Jurkat, Clone E6-1 (cell line): ENCODE measurements at places on chromosomes 4 and X.

- DNase-seq, result no peak
Measured at GRCh38 chr4:123520325-123520724, 123.7 kb downstream of the SPRY1 start.

GRCh38 chr4:181692965-181693364 lies 550.2 kb upstream of the TENM3 start:
- no peak for DNase-seq

- DNase-seq, result no peak
Measured at GRCh38 chrX:117429501-117429900, 687.1 kb downstream of the KLHL13 start.

DNA sequence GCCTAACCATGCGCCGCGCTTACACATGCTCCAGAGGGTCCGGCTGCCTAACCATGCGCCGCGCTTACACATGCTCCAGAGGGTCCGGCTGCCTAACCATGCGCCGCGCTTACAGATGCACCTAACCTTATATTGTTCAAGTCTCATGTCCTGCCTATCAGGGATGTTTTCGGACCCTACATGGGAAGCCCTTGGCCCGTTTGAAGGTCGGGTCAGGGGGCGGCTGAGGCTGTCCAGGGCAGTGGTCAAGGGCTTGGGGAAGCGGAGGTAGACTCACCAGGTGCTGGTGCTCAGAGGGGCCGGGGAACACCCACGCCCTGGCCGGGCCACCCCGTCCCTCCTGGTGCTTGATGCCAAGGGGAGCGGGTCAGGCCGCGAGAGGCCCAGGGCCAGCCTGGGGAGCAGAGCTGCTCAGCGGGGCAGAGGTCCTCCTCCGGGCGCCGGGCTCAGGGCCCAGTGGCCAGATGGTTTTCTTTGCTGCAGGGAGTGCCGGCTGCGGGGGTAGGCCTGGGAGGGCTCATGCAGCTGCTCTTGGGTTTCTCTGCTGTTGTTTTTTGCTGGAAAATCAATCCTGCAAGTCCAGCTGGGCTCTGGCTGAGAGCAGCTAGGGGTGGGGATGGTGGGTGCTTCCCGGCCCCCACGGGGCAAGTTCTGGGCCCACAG lies 35.4 kb upstream of the SPON2 start:
- no peak for DNase-seq

DNA sequence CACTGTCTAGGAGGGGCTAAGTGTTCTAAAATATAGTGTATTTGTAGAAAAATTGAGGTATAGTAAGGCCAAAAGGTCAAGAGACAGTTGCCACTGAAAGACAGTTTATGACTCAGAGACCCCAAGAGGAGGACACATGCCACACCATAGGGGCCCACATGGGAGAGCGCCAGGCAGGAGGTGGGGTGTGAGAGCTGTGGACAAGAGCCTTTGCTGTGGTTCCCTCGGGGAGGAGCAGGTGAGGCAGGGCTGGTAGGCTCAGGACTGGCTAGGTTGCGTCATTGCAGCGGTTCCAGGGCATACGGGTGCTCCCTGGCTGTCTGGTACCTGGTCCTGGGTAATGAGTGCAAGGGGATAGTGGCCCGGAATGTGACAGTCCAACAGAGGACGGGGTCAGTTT lies 37.6 kb downstream of the CCNQ start:
- no peak for DNase-seq

- no peak for DNase-seq
Measured at GRCh38 chr4:155450676-155451075, 73.9 kb upstream of the MAP9 start.

- DNase-seq, result no peak
Measured at GRCh38 chr4:139672732-139673131, 7.1 kb downstream of the MGST2 start.

- no peak for DNase-seq
Measured at GRCh38 chrX:39983715-39984114, 114.0 kb downstream of the BCOR start.

DNA sequence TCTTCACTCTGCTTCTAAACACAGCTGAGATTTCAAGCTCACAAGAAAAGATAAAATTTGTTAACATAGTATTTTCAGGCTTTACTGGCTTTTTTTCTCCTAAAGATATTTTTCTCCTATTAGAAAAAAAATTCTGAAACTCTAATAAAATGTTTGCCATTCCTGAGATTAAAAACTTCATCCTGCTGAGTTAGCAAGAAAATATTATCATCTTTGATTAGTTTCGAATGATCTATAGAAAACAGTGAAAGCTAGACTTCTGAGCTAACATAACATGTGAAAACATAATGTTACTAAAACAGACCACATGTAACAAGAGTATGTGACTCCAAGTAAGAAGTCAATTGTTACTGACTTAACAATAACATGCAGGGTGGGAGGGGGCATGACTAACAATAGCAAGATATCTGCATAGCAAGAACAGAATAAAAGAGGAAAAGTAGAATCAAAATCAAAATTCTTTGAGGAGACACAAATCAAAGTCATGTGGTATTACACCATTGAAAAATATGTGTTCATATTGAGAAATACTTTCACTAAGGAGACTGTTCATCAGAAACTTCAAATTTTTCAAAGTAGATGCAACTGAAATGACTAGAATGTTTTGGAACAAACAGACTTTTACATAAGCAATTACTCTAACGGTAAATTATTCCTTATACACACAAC lies 14.5 kb downstream of the TBCK start:
- no peak for DNase-seq

DNA sequence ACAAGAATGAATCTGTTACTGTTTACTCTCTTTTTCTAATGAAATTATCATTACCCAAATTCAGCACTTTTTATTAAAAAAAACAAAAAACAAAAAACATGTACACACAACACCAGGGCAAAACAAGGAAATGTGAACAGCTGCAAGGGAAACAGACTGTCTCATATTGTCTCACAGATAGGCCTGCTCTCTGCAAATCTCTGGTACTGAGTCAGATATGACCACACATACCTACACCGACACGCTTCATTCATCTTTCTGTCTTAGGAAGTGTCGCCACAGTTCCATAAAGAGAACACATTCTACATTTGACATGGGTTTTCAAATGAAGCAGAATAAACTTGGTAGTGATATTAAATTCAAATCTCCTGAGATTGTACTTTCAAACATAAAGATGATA lies 92.2 kb upstream of the GPR34 start:
- DNase-seq, result no peak

DNA sequence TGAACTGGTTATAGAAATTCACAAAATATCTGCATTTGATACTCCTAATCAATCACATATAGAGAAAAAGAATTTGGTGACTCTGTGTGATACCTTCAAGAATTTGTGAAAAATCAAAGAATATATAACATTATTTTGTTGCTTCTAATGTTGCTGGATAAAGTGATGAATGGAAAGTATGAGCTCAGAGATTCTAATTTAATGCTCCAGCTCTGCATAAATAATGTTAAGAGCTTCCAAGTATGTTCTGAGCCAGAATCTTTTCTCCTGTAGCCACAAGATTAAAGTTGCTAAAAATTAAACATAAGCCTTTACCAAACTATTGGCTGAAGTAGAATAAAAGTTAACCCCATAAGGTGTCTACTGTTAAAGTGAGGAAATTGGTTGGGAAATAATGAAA lies 294.7 kb upstream of the CT83 start:
- no peak for DNase-seq

DNA sequence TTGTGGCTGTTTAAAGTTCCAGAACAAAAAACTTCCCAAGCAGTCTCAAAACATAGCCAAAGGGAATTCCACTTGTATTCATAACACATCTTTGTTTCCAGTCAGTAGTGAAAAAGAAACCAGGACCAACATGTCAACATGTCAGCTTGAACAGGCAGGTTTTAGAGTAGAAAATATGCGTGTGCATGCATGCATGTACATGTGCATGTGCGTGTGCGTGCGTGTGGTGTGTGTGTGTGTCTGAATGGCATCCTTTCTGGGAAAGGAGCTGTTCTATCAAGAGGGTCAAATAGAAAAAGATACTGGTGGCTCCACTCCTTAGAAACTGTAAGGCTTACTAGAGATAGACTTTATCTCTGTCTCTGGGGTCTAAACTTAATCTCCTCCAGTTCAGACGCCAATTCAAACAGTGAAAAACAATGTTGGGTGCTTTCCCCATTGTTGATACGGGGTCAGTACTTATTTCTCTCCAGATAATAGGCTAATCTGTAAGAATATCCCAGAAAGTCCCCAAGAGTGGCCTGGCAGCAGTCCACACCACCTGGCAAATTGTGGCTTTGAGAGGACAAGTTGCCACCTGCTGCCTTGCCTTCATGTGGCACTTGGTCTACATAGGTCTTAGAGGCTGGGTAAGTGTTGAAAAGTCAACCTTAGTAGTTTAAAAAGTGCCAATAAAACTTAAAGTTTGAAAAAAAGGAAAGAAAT lies 110.4 kb downstream of the SCD5 start:
- DNase-seq, result no peak

DNA sequence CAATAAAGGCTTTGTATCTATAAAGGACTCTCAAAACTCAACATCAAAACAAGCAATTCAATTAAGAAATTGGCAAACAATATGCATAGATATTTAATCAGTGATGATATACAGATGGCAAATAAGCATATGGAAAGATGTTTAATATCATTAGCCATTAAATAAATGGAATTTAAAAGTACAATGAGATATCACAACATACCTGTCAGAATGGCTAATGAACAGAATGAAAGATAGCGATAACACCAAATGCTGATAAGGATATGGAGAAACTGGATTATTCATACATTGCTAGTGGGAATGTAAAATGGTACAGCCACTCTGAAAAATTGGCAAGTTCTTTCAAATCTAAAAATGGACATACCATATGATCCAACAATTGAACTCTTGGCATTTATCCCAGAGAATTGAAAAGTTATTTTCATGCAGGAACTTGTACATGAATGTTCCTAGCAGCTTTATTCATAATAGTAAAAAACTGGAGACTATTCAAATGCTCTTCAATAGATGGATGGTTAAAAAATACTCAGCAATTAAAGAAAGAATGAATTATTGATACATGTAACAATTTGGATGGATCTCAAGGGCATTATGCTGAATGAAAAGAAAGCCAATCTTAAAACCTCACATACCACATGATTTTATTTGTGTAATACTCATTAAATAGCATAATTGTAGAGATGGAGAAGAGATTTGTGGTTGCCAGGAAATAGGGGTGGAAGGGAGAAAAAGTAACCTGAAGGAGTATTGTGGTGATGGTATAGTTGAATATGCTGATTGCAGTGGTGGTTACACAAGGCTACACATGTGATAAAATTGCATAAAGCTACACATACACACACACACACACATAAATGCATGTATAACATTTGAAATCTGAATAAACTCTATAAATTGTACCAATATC lies 45.9 kb upstream of the ALG13 start:
- no peak for DNase-seq

DNA sequence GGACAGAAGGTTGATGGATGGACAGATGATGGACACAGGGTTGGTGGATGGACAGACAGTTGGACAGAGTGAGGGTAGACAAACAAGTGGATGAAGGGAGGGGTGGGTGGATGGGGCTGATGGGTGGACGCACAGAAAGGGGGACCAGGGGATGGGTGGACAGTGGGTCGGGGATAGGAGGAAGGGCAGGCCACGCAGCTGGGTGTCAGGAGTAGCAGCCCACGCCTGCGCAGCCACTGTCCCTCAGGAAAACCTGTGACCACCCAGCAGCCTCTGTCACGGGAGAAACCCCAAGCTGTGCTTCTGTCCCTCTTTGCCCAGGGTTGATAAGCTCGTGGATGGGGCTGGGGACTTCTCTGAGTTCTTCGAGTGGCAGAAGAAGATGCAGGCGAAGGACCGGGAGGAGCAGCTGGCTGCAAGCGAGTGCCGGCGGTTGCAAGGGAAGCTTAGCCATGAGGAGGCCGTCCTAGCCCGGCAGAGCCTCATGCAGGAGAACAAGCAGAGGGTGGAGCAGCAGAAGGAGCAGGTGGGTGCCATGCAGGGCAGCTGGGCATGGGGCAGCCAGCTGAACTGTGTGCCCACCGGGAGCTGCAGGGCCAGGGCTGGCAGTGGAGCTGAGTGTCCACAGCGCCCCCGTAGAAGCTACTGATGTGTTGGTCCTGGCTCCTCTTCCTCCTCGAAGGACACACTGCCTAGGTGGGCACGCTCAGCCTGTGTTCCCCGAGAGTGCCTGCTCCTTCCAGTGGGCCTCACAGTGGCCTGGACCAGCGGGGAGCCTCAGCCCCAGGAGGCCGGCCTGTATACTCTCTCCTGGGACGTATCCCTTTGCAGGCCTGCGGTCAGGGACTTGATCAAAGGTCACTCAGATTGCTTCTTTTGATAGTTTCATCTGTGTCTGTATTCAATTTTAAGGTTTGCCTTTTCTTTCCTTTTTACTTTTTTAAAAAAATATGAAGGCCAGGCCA lies 16.8 kb upstream of the RNF4 start:
- no peak for DNase-seq

- no peak for DNase-seq
Measured at GRCh38 chr4:41734371-41734770, 14.2 kb downstream of the PHOX2B start.

DNA sequence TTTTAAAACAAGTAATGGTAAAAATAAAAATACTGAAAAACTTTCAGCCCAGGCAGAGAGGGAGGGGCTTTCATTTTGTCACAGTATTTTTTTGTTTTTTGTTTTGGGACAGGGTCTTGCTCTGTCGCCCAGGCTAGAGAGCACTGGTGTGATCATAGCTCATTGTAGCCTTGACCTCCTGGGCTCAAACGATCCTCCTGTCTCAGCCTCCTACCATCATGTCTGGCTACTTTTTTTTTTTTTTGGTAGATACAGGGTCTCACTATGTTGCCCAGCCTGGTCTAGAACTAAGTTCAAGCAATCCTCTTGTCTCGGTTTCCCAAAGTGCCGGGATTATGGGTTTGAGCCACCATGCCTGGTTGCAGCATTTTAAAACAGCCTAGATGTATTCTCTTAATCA lies 40.8 kb upstream of the FAT1 start:
- DNase-seq, result no peak

DNA sequence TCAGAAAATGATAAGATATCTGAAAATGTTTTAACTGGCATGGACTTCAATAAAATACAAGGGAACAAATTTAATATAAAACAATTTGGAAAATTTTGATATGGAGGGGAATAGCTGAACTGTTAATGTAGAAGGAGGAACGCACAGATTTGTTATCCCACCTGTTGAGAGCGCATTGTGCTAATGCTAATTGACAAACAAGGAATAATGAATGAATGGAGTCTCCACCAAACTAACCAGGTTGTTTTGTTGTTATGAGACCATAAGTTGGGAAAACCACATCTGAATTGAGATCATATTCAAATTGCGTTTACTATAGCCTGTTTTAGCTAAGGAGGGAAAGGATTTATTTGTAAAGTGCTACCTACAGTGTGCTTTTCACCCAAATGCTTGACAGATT lies 195.6 kb downstream of the ADGRL3 start:
- no peak for DNase-seq

GRCh38 chr4:82352825-82353366 lies 20.9 kb downstream of the HNRNPD start:
- DNase-seq, result no peak

- no peak for DNase-seq
Measured at GRCh38 chr4:145524552-145524951, 42.9 kb downstream of the SMAD1 start.

GRCh38 chr4:185396724-185397385 lies at the start of gene ANKRD37:
Gene ANKRD37 (plus strand): TSS chr4:185396841. CDS start chr4:185396924, 83 bp downstream.
- no peak for DNase-seq

- no peak for DNase-seq
Measured at GRCh38 chr4:108263057-108263456, 94.3 kb upstream of the LEF1 start.
